Fibroblast of skin of right biceps (primary cell): ENCODE measurements at places on chromosomes 1 and 21.
A peak's percentile ranks its signal among the peaks of the same experiment; 100 is the strongest.

- DNase-seq = peak; percentile 51
Measured at GRCh38 chr1:245537992-245538391, 383.2 kb downstream of the KIF26B start.

- DNase-seq = peak; percentile 34
Measured at GRCh38 chr1:3858231-3858981, 1.1 kb downstream of the DFFB start.

DNA sequence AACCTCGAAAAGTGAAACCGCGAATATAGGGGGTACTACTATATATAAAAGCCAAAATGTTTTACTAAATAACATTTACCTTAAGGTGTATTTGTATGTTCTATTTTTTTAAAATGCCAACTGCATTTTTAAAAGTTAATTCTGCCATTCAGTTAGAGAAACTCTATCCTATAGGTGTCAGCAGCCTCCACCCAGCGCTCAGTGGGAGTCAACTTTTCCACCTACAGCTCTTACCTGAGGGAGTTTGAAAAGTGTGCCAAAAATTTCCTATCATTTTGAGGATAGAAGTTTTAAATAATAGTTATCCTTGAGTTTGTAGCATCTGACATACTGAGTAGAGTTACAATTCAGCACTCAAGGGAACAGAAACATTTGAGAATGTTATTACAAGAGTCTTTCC, 6.1 kb upstream of the HP1BP3 start:
- DNase-seq = no peak

DNA sequence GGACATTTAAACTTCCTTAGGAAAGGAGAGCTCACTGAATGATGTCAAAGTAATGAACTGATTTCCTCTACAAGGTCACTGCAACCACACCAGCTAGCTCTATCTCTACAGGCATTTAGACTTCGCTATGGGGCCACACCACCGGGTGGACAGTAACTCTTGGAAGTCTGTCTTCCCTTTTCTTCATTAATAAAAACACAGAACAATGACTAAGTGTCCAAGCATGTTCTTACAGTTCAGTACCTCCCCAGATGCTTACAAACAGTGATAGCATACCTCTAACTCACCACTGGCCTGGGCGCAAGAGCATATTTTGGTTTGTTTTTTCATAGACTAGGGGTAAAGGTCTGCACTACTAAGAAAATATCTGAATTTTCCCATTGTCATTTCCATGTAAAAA, 54.6 kb downstream of the SIM2 start:
- DNase-seq = peak; percentile 75

DNA sequence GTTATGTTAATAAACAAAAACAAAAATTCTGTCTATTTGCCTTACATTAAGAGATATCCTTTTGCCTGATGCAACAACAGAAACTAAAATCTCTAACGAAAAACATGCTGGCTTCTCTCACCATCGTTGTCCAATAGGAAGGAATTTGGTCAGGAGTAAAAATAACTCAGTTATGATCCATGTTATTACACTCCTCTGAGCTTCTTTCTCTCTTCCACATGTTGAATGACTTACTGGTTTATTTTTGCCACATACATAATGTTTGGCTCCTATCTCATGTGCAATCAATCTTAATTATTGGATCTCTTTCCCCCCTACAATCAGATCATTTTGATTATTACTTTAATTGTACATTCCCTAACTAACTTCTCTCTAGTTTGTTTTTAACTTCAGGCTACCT, 688.4 kb downstream of the USP25 start:
- peak; percentile 62 for DNase-seq
